ENCODE measurements at places on chromosomes 3 and 15.

DNA sequence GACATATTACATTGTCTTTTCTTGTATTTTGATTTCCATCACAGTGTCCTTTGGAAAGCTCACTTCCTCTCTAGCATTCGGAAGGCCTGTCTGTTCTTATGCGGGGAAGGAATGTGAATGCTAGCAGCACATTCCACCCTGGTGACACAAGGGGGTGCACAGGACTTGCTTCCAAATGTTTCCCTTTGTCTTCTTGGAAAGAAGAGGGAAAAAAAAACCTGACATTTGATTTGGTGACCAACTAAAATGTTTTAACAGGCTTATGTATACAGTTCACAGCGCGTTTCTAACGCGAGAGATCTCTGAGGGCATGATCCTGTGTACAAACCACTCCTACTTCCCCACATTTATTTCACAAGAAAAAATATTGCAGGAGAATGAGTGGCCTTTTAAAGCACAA is 107.6 kb upstream of the FXR1 start:
- peak; percentile 67 for DNase-seq

- DNase-seq, result no peak
These were observed 42.3 kb upstream of the ROPN1 start for GRCh38 chr3:124034016-124034843.

GRCh38 chr3:50470658-50471057 is 32.8 kb downstream of the CACNA2D2 start:
- no peak for DNase-seq

DNA sequence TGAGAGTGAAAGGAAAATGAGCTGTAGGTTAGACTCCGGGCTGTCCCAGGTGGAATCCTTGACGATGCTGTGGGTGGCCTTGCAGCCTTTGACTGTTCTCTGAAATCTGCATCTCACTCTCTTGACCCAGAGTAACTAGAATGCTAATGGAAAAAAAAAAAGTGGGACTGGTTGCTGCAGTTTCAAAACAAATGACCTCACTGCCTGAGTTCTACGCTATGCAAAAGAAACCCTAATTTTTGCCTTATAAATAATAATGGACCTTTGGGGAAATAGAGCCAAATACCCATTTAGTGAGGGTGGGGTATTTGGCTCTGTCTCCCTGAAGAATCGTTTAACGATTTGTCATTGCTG is 309.7 kb upstream of the C2CD4B start:
- no peak for DNase-seq

DNA sequence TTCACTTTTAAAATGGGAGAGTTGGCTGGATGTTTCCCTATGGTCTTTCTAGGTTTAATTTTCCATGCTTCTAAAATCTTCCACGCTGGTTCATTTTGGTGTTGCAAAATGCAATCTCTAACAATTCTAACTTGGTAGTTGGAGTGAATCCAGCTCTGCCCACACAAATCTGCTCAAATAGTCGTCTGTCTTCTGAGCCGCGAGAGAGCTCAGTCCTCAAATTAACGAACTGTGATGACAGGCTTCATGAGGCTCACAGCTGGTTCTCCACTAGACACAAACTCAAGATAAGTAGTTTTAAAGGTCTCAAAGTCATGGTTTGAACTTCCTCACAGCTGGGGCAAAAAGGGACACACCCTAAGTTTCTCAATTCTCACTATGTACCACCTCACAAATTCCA is 178.6 kb upstream of the LYSMD4 start:
- DNase-seq, result no peak

- peak; percentile 48 for DNase-seq
These were observed 289.5 kb upstream of the GRM7 start for GRCh38 chr3:6571448-6571847.

DNA sequence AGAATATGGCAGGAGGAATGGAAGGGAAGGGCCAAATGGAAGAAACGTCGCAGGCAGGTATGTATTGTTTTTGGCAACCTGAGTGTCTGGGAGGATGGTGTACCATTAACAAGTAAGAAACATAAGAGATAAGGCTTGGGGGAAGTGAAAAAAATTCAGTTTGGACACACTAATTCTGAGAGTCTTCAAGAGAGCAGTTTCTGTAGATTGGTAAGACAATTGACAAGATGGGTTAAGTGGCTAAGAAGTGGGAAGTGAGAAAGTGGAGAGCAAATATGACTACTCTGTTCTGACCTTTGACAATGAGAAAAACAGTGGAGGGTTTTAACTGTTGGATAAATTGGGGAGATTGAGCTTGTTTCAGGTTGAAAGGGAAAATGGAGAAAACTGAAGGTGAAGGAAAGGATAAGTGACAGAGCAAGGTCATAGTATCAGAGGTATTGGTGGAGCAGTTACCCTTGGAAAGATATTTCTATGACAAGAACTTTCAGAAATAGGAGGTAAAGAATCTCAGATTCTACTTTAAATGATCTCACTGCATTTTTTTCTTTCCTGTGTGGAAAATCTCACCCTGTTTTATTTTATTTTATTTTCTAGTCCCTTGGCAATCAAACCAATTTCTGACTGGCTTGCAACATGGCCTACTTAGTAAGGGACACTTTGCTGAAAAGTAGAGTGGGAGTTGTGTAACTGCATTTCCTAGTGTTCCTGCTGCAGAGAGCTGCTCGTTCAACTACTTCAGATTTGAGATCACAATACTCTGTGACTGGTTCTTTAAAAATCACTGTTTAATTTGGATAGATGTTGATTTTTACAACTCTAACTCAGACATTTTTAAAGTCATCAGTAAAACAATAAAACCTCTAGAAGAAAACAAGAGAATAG is 23.1 kb upstream of the GABPB1 start:
- DNase-seq, result no peak

GRCh38 chr15:77349666-77350065 is 70.2 kb downstream of the PEAK1 start:
- DNase-seq, result no peak

- no peak for DNase-seq
These were observed 12.9 kb upstream of the TMC3 start for GRCh38 chr15:81386947-81387346.

- DNase-seq, result no peak
These were observed 365.7 kb upstream of the ICE2 start for GRCh38 chr15:60844511-60845174.

DNA sequence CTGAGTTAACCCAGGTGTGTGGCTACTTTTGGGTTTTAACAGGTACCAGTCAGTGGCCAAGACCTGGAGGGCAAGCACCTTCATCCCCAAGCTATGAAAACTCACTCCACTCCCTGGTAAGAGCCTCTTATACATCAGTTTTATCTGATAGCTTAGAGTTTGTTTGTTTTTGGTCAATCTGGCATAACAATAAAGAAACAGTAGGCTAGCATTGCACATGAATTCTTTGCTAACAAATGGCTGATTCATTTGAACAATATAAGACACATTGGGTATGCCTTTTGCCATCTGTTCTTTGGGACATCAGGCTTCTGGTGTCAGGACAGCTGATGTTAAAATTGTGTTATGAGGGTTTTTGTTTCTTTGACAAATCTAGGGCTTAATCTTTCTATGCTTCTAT is 125.0 kb upstream of the CGNL1 start:
- DNase-seq, result peak; percentile 9

DNA sequence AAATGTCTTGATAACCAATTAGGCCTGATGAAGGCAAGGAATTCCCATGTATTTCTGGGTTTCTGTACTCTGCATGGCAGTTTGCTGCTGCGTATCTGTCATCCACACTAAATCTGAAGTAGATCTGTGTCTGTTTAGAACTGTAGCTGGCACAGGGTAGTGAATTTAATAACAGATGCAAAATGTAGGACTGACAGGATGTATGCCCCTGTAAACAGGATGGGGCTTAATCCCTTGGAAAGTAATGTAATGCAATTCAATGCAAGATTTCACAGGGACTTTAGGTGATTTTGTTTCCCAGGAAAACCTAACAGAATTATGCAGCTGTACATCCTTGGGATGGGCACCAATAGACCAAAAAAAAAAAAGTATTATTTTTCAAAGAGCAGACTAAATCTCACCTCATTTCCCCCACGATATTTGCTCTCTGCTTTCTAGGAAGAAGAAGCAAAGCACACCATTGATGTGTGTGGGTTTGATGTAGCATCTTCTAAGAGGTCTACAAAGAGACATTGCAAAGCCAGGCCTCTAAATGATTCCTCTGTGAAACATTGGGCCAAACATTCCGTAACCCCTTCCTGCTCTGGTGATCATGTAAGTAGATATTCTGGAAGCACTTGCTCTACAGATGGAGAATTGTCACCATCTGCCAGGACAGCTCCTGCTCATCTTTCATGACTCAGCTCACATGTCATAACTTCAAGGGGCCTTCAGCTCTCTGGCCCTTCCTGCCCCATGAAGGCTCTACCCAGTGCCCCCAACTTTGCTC is 464.3 kb upstream of the RGMA start:
- no peak for DNase-seq

- DNase-seq, result no peak
These were observed 8.0 kb downstream of the DNAJA4 start for GRCh38 chr15:78272316-78272715.

DNA sequence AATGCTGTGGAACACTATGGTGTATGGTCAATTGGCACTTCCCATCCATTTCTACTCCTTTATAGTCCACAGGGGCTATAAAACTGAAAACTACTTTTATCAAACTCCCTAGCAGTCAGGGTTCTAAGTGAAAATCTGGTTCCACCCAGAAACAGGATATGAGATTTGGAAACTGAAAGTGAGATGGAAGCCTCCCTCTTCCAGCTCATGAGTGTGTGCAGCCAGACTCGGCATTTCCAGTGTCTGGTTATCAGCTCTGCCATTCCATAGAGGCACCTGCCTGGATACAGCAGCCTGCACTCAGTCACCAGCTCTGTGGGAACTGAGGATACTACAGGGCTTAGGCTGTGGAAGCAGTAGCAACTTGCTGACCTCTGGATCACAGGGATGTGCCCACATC is 14.7 kb upstream of the PLA2G4F start:
- no peak for DNase-seq

DNA sequence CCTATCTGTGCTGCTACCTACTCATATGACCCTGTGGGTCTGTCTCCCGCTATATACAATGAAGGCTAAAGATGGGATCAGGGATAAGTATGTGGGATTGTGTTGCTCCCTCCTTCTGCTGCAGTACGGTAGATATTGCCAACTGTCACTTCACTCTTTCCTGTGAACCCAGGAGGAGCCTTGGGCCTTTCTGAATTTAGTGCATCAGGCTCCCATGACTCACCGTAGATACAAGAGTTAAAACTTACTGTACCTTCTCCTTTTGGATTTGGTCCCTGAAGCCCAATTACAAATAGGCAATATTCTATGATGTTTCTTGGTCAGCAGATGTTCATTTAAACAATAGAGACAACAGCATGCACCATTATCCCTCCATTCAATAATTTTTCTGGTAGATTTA is 27.4 kb downstream of the MITF start:
- DNase-seq, result no peak

GRCh38 chr3:59659755-59660154 is 609.9 kb upstream of the CFAP20DC start:
- DNase-seq, result peak; percentile 57

DNA sequence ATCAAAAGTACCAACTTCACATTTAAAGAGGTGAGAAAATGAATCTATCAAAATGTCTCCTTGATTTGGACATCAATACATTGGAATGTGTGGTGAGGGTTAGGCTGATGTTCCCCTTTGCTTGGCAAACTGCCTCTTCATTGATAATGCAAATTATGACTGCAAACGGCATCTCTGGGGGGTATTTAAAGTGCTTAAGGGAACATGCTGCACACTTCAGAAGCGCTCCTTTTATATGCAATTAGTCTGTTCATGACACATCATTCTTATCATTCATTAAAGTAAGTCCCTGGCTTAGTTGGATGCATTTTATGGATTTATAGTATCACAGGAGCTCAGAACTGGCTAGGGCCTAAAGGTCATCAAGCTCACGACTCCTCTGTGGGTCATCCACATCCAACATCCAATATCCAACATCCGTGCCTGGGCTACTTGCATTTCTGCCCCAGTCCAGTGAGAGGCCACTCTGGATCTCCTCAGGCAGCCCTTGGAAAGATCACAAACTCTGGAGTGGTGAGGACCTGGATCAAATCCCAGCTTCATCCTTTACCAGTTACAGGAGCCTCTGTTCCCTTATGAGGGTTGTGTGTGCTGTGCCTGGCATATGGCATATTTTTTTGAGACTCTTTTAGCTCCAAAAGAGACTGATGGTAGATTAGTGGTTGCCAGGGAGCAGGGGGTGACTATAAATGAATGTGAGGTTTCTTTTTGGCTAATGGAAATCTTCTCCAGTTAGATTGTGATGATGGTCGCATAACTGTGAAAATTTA is 136.8 kb upstream of the FOXB1 start:
- no peak for DNase-seq

DNA sequence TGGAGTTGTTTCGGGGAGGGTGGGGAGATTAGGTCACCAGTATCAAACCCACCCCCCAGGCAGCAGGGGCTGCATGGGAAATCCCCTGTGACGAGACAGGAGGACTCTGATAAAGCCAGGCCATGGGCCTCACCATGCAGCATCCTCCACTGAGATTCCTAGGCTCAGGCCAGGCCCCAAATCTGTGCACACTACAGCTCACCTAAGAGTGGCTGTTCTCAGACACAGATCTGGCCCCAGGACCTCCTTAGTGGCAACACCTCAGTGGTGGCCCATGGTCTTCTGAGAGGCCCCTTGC is 29.0 kb downstream of the PXYLP1 start:
- DNase-seq, result no peak

DNA sequence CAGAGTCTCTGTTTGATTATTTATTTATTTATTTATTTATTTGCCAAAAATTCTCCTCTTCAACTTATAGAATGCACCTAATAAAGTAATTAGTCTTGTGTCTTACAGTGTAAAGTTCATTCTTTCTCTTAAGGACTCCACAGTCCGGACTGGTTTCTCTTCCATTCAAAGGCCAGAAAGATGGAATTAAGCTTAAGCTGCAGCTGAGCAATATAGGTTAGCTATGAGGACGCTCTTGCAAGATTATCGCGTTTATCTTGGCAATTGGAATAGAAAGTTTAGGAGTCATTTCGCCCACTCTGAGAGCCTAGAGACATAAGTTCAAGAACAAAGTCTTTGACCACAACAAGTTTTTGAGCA is 15.0 kb downstream of the TAGLN3 start:
- no peak for DNase-seq

DNA sequence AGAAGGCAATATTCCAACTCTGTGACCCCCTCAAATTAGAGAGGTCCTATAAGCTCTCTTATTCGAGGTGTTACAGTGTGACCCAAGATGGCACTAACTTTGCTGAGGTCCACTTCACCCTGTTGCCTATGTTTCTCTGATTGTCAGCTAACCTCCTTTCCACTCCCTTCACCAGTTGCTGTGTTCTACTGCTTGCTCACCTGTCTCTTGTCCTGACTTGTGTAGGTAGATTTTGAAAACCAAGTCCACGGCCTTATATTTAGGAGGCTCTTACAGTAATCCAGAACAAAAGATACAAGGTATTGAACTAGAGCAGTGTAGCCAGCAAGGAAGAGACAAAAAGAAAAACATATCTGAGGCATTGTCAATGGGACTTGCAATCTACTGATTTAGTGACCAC is 20.1 kb upstream of the GSK3B start:
- DNase-seq, result no peak

DNA sequence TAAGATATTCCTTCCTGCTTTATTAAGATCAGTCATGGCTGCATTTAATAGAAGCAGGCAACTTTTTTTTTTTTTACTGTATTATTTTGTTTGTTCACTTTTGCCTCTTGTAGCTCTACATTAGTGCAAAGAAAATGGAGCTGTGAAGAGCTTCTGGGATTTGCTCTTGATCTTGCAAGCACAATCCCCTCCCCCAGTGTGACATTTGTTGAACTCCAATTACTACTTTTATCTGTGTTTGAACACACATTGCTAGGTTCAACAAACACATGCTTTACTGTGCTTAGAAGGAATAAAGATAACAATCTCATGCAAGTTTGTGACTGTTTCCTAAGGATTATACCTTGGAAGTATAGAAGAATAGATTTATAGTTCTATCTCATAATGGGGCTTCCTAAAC is 648.8 kb downstream of the NLGN1 start:
- DNase-seq, result peak; percentile 34

Data from T47D (cell line).